HS-5 (cell line): ENCODE measurements at places on chromosomes 7 and 10.

DNA sequence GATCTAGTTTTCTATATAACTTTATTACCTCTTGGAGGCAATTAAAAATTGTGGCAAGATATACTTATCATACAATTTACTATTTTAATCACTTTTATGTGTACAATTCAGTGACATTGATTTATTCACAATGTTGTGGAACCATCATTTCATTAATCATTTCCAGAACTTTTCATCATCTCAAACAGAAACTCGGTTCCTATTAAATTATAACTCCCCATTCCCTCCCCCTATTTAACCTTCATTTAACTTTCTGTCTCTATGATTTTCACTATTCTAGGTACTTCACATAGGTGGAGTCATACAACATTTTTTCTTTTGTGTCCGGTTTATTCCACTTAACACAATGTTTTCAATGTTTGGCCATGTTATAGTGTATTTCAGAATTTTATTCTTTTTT lies 252.8 kb downstream of the REEP3 start:
- DNase-seq = no peak

- DNase-seq = no peak
These were observed 210.8 kb downstream of the ADAM12 start for GRCh38 chr10:126177417-126178030.

DNA sequence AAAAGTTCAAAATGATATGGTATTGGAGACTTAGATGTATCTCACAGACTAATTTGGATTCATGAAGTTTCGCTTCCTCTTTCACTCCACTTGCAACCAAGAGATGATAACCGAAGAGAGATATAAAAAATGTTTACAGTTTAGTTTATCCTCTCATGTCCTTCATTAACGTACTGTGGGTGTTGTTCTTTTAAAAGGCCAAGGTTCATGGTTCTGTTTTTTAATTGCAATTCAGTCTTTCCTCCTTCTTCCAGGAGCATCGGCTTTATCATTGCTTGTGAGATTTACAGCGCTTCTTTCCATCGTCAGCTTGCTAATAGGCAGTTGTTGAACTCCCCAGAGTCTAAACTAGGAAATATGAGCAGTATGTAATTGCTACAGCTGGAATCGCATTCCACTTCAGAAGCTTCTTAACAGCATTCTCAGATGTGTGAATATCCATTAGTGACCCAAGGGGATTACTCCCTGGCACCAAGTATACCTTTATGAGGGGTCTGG lies 75.9 kb upstream of the HGF start:
- DNase-seq = no peak

GRCh38 chr10:104612571-104613205 lies 28.4 kb upstream of the SORCS3 start:
- no peak for DNase-seq

DNA sequence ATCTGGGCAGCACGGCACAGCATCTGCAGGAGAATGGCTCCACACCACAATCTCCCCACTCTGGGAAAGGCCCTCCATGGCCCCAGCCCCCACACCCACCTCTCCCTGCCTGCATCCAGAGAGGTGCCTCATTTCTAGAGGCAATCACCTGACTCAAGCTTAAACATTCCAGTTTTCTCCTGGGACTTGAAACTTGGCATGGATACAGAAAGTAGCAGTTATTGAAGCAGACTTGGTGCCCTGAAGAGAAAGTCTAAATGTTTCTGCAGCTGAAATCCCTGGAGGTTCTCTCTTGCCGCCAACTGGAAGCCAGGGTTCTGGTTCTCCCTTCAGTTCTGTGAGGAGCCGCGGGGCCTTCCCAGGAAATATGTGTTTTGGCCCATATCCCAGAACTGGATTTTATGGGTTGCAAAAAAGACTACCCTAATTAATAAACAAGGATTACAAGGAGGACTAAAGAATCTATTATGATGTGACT lies 122.8 kb downstream of the SKIDA1 start:
- DNase-seq = no peak
